ENCODE measurements at places on chromosomes 7 and 10.

GRCh38 chr7:95429241-95429990 lies 5.4 kb downstream of the PON2 start:
- DNase-seq: no peak

DNA sequence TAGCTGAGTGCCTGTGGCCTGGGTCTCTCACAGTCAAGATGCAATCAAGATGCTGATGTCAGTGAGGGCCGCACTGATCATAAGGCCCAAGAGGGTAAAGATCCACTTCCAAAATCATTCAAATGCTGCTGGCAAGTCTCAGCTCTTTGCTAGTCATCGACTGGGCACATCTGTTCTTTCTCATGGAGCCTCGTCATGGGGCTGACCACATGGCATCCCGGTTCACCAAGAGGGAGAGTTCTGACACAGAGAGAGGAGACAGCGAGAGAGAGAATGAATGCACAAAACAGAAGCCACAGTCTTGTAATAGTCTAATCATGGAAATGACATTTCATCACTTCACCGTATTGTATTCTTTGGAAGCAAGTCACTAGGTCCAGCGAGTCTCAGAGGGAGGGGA lies 1067.5 kb upstream of the C7orf33 start:
- no peak for DNase-seq

GRCh38 chr10:30500534-30500933 lies 66.5 kb downstream of the MAP3K8 start:
- DNase-seq: no peak

- no peak for DNase-seq
Measured at GRCh38 chr7:100153708-100154535, 4.6 kb downstream of the TRAPPC14 start.

DNA sequence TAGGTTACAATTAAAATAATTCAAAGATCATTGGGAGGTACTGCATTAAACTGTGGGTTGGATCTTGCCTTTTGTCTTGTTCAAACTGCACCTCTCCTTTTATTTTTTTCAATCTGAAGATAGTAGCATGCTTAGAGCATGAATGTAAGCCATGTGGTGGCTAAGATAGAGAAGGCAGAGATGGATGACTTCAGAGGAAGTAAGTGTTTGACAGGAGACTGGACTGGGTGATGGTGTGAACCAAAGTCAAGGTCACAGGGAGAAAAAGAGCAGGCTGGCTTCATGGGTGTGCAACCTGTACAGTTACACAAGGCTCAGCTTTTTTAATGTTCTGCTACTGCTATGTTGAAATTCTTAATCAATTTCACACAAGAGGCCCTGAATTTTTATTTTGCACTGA lies 85.6 kb downstream of the ZEB1 start:
- no peak for DNase-seq
